Progenitor cell of endocrine pancreas (in vitro differentiated cells): ENCODE measurements at places on chromosomes 6 and 20.

GRCh38 chr6:26520237-26520849 lies 17.8 kb upstream of the HMGN4 start:
- peak; percentile 40 for DNase-seq

DNA sequence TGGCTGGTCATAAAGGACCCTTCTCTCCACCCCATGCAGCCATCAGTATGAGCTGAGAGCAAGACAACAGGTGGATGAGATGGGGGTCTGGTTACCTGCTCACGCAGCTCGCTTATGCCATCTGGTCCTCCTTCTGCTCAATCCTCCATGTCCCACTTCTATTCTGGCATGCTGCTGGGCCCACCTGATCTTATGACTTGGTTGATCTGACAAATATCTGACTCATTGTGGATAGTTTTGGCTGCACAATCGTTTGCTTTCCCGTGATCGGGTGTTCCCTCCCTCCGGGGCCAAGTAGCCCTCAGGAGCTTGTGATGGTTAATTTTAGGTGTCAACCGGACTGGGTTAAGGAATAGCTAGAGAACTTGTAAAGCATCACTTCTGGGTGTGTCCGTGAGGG lies 26.6 kb upstream of the ELMO2 start:
- no peak for DNase-seq

- DNase-seq, result no peak
Observed at GRCh38 chr6:28656715-28657114, 131.0 kb downstream of the GPX5 start.

GRCh38 chr6:155678361-155678760 lies 222.7 kb upstream of the NOX3 start:
- DNase-seq, result no peak

DNA sequence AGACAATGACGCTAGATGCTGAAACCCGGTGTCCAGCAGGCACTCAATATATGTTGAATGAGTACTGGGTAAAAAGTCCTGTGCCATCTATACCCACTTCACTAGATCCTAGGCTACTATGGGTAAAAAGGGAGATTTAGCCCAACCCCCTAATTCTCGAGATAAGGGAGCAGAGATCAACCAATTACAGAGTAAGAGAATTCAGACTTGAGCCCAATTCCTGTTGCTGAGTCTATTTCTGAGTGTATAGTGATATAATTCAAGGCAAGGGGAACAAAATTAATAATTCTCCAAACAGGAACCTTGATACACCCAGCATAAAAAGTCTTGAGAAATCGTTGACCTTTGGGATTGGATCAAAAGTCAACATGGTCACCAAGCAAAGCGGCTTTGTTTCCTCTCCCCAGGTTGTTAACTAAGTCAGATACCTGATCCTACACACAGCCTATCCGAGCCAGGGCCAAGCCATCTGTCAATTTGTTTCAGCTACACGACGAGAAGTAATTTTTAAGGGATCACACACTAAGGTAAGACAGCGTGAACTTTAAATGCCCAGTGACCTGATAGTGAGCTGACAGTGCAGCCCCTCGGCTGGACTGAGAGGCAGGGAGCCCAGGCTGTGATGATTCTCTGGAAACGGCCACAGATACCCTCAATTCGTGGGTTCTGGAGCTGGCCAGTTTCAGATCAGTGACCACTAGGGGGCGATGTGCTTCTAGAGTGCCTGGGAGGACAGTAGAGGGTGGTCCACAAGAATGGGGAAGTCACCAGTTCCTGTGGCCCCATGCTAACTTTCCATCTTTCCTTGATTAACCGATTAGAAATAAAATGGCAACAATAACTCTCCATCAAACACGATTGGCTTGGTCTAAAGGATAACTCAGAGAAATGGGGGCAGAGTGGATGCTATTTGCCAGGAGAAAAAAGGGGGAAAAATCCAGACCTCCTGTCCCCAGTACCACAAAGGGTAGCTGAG lies 46.2 kb downstream of the SLC22A23 start:
- peak; percentile 35 for DNase-seq

DNA sequence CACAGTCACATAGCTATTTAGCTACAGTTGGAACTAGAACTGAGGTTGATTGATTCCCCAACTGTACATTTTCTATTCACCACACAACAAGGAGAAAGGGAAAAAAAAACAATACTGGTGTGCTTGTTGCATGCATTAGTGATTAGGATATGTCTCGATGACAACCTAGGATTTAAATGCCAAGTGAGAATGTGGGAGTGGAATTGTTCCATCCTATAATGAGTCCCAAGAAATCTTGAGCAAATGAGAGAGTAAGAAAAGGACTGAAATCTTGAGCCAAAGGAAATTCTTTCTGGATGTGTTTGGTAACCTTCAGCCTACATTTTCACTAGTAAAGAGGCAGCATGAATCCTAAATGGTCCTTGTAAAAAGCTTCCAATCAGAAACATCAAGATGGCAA lies 232.7 kb downstream of the HIVEP2 start:
- no peak for DNase-seq

- DNase-seq, result no peak
Observed at GRCh38 chr20:41524980-41525613, 93.1 kb downstream of the CHD6 start.

DNA sequence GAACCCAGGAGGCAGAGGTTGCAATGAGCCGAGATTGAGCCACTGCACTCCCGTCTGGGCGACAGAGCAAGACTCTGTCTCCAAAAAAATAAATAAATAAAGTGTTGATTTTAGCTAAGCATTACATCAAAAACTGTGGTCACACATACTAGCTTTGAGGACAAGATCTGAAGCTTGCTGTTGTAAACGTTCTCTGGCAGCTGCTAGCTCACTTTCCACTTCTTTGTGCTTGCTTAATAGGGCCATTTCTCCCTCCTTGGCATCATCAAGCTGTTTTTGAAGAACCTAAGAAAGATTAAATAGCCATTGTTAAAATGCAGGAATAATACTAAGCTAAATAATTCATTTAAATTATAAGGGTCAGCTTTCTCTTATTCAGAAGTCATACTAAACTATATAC lies 55.7 kb downstream of the FAM184A start:
- no peak for DNase-seq

DNA sequence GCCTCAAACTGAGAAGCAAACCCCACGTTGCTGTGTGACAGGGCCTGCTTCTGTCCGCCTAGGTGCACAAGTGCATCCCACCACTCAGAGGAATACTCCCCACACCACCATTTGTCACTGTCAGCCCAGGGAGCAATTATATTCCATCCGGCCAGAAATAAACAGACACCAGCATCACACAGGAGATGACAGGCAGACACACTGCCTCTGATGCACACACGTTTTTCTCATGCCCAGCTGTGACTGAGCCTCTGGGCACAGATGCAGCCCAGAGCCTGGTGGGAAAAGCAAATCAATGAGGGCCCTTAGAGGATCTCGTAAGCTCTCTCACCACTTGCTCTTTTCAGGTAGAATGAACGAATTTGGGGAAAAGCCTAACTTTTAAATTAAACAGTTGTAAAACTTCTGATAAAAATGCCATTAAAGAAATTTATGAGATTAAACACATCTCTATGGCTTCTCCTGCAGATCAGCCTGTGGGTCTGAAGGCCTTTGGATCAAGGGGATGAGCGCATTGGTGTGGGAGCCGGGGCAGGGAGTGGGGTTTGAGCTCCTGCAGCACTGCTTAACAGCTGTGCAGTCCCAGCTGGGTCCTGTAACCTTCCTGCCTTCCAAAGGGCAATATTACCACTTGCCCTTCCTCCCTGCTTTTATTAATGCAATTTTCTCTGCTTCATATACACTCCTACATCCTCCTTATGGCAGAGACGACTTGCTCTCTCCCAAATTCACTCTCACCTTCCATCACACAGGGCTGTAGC lies 624.3 kb downstream of the PTPRT start:
- no peak for DNase-seq

DNA sequence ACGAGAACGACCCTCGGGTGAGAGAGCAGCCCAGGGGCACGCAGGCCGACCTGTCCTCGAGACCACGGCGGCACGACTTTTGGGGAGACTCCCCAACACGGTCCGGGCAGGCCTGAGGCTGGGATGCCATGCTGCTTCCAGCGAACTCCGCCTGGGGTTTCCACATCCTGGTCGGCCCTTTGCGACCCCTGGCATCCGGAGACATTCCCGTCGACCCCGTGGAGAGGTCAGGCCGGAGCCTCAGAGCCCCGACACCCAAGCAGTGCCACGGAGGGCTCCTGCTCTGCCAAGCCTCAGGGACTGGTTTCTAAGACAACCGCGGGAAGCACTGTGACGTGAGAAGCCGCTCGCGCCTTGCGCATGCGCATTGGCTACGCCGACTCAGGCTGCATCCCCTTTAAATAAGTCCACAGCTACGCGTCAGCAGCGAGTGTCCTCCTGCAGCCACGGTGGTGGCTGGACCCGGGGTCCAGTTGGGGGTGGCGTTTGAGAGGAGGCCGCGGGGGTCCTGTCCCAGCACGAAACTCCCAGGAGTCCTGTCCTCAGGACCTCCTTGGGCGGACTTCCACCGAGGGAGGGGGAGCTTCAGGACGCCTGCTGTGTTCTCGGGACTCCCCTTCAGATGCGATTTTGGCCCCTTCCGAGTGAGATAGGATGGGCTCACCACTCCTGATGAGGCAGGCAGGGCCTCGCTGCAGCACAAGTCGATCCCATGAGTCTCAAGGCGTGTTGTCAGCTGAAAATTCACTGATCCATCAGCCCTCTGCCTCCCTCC lies 1089.3 kb upstream of the DEFB115 start:
- no peak for DNase-seq
